ENCODE measurements at places on chromosomes 5 and 9. TPM values are rescaled to one million over a fixed set of nuclear protein-coding genes. Genes with fewer than 3 reads are reported as not detected.

The LAMC3 gene
- total RNA-seq = 0.19 TPM

The DAB2 gene
- total RNA-seq = not detected

The NUTM2G gene
- not detected for total RNA-seq

- DNase-seq = no peak
Measured at GRCh38 chr9:108720191-108720642, 135.6 kb downstream of the ACTL7B start.

DNA sequence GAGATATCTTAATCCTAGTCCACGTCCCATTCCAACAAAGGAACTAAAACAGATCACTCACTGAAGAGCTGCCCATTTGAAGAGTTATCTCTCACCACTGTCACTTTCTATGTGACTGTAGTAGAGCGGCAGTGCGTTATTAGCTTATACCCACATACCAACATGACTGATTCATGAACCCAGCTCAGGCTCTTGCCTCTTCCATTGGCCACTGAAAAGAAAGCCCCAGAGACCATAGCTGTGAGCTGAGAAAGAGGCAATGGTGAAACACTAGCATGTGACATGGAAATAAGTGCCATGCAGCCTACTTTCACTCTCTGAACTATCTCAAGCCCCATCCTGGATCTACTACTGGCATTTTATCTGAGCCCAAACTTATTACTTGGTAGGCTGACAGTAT is 151.7 kb upstream of the MOCS2 start:
- DNase-seq = no peak

DNA sequence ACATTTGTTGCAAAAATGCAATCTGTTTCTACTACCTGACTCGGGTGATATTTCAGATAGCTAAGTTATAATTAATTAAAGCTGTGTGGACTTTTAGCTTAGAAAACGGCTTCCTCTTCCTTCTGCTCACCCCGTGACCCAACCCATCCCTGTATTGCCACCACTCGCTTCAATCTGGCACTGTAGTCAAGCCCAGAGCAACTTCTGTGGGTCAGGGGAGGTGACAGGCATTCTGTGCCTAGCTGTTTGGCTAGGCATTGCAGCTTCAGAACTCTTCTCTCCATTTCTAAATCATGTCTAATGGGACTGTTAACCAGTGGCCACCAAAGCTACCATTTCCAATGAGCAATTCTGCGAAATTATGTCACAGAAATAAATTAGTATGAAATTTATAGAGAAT is 179.7 kb upstream of the TLX3 start:
- no peak for DNase-seq

GRCh38 chr9:132268725-132269352 is 85.9 kb downstream of the SETX start:
- DNase-seq = peak; percentile 75

DNA sequence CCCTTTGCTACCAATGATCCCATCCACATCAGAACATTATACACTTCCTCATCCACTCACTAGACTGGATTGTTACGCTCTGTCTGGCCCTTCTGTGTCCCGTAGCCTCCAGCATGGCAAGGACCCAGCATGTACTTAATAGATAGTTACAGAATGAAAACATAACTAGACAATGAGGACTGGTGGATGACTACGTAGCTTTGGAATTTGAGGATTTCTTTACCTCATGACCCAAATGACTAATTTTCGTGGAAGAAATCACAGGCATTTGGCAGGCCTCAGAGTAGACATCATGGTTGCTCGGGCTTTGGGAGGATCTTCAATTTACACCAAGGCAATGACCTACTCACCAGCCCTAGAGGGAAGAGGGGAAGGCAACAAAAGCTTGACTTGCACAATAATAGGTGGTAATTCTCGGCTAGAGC is 299.8 kb downstream of the TLE1 start:
- no peak for DNase-seq
